Stromal cell of bone marrow (primary cell): ENCODE measurements at places on chromosomes 3 and 15.

- no peak for DNase-seq
These were observed 42.5 kb upstream of the UBE3A start for GRCh38 chr15:25481208-25481859.

- peak; percentile 41 for DNase-seq
These were observed 90.6 kb upstream of the AKAP13 start for GRCh38 chr15:85289677-85290365.

DNA sequence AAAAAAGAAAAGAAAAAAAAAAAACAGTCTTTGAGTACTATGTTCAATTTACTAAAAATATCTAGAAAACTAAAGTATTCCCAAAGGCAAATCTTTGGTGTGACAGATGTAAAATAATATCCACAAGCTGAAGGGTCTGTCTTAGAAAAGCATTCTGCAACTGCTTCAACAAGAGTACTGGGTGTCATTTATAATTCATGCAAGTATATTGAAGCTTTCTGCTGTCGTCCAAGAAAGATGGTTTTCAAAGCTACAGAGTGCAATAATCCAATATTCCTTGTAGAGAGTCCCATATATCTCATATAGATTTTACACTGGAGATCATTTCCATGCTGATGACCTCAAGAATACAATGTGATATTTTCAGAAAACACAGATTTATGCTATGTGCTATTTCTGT lies 90.9 kb upstream of the SUCLG2 start:
- DNase-seq = no peak

- no peak for DNase-seq
These were observed 1247.2 kb downstream of the ROBO2 start for GRCh38 chr3:78287085-78287484.

- DNase-seq = no peak
These were observed 54.1 kb downstream of the GUCA1C start for GRCh38 chr3:108899530-108899929.

DNA sequence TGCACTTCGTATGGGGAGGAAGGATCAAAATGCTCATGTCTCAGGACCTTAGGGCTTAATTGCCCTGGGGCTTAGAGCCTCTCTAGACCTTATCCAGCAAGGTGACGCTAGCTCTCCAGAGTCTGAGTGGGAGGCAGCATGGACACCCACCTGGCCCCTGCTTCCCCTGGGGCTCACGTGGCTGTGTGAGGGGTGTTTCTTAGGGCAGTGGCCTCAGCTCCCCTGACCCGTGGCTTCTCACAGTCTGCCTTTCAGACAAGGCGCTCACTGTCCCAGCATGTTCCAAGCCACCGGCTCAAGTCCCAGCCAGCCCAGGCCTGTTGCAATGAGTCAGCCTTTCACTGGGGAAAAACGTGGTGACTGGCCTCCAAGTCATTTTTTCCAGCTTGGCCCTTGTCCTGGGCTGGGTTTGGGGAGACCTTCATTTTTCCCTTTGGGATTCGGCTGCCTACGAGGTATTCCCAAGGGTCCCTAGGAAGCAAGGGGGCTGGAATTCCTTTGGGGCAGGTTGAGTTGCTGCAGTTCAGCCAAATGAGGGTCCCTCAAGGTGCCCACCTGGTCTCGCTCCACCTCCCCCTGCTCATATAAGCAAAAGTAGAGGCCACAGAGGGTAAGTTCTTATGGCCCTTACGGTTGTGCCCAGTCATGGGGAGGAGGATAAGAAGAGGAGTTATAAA lies 15.7 kb downstream of the BHLHE40 start:
- peak; percentile 92 for DNase-seq

GRCh38 chr15:97652700-97653167 lies 307.8 kb upstream of the ARRDC4 start:
- no peak for DNase-seq

DNA sequence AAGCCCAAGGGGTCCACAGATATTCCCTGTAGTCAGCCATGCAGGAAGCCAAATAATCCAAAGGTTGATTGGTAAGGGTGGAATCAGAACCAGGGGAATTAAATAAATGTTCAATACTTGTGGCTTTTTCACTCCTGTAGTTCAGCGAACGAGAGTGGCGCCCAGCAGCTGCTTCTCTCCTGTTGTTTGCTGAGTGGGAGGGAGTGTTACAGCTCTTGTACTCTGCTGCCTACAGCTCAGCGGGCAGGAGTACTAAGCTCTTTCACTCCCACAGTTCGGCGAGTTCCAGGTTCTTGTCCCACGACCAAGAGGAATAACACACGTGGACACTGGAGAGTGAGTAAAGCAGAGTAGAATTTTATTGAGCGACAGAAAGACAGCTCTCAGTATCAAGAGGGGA lies 105.9 kb downstream of the MOBP start:
- no peak for DNase-seq

DNA sequence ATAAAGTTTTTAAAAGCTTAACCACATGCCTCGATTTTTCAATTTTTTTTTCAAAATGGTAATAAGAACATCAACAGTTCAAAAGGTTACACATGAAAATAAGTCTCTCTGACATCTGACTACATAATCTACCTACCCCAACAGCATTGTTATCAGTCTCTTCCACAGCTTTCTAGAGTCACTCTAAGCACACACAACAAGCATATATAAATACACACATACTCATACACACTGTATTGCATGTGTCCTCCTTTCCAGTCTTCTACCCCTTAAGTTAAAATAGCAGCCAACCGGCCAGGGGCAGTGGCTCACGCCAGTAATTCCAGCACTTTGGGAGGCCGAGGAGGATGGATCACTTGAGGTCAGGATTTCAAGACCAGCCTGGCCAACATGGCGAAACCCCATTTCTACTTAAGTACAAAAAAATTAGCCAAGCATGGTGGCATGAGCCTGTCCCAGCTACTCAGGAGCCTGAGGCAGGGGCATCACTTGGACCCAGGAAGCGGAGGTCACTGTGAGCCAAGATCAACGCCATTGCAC lies 12.2 kb downstream of the TBL1XR1 start:
- no peak for DNase-seq

DNA sequence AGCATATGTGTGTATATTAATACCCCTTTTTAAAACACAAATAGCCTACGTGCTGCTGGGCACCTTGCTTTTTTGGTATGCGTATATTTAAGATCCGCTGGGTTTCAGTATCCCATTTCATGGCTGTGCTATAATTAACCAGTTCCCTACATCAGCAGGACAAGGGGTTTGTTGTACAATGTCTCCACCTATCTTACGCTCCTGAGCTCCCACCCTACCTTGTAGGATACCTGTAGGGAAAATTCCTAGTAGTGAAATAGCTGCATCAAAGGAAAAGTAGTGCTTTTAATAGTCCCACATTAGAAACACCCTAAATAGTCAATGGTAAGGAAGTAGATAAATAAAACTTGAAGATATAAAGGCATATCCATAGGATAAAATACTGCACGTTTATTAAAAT lies 1.4 kb downstream of the MAP6D1 start:
- no peak for DNase-seq
